ENCODE measurements at places on chromosomes 7 and 10.
A peak's percentile ranks its signal among the peaks of the same experiment; 100 is the strongest.

- H3K36me3 ChIP-seq: no peaks in the 10 kb centered on the region
- H3K4me3 ChIP-seq: no peak overlapping the region
- H3K27ac ChIP-seq: no peak overlapping the region
Observed at GRCh38 chr10:76031769-76032699, 600.6 kb downstream of the LRMDA start.

DNA sequence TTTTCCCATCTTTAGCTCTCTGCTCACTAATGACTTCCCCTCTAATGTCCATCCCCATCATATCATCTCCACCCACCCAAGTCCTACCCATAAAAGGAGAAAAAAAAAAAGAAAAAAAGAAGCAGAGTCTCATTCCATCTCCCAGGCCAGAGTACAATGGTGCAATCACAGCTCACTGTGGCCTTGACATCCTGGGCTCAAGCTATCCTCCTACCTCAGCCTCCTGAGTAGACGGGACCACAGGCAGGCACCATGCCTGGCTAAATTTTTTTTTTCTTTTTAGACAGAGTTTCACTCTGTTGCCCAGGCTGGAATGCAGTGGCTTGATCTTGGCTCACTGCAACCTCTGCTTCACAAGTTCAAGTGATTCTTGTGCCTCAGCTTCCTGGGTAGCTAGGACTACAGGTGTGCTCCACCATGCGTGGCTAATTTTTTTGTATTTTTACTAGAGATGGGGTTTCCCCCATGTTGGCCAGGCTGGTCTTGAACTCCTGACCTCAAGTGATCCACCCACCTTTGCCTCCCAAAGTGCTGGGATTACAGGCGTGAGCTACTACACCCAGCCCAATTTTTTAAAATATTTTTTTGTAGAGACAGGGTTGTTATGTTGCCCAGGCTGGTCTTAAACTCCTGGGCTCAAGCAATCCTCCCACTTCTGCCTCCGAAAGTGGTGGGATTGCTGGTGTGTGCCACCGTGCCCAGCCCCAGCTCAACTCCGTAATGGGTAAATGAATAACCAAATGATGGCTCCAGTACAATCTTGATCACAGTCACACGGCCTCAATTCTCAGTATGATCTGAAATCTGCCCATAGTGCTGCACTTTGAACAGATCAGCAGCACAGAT is 24.6 kb upstream of the SGMS1 start:
- H3K27me3 ChIP-seq: peaks cover 1% of the 10 kb centered on the region
- H3K27ac ChIP-seq: no peak overlapping the region
- H3K4me1 ChIP-seq: peaks cover 18% of the 10 kb centered on the region
- no peak for DNase-seq
- no peak overlapping the region for H3K4me3 ChIP-seq

DNA sequence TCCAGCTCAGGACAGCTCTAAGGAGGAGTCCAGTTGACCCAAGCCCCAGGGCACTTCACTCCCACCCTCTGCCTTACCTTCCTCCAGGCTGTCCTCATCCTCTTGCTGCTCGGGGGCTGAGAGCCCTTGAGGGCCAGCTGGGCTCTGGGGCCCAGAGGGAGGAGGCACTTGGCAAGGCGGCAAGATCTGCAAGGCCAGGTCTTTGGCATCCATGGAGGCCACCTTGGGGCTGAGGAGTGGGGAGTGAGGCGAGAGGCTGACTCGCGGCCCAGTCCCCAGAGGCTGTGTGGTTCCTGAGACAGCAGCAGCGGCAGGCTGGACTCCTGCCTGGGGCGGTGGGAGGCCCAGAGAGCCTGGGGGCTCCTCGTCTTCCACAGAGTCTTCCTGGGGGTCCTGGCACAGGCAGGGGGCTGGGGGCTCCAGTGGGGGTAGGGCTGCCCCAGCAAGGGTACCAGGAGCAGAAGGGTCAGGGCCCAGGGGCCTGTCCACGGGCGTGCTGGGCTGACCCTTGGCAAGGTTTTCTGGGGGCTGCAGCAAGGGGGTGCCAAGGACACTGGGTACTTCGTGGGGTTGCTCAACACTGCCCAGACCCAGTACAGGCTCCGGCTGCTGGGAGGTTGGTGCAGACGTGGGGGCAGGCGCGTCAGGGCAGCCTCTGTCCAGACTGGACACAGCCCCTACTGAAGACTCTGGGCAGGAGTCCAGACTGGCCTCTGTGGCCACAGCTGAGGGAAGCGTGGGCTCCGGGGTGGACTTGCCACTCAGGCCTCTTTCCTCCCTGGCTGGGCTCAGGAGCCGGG is 6.5 kb downstream of the NACAD start:
- no peak overlapping the region for H3K27ac ChIP-seq
- H3K27me3 ChIP-seq: peaks cover 2% of the 10 kb centered on the region
- no peaks in the 10 kb centered on the region for H3K36me3 ChIP-seq
- DNase-seq: no peak
- H3K4me1 ChIP-seq: no peaks in the 10 kb centered on the region

DNA sequence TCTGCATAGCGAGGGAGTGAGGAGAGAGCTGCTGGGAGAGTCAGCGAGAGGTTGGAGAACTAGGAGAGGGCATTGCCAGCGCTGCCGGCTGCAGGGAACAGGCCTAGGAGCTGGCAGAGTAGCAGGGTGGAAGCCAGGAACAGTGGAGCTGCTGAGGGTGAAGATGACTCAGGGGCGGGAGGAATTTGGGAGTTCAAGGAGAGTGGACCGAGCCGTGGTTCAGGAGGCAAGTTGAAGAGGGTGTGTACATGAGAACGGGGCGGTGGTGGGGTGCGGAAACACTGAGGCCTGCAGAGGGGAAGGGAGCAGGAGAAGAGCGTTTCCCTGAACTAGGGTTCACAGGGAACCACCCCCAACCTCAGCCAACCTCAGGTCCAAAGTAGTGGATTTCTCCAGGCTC is 31.5 kb downstream of the HIF1AN start:
- H3K4me1 ChIP-seq: peaks cover 16% of the 10 kb centered on the region
- peaks cover 30% of the 10 kb centered on the region for H3K27me3 ChIP-seq
- no peak overlapping the region for H3K27ac ChIP-seq
- H3K36me3 ChIP-seq: no peaks in the 10 kb centered on the region
- no peak overlapping the region for H3K4me3 ChIP-seq

DNA sequence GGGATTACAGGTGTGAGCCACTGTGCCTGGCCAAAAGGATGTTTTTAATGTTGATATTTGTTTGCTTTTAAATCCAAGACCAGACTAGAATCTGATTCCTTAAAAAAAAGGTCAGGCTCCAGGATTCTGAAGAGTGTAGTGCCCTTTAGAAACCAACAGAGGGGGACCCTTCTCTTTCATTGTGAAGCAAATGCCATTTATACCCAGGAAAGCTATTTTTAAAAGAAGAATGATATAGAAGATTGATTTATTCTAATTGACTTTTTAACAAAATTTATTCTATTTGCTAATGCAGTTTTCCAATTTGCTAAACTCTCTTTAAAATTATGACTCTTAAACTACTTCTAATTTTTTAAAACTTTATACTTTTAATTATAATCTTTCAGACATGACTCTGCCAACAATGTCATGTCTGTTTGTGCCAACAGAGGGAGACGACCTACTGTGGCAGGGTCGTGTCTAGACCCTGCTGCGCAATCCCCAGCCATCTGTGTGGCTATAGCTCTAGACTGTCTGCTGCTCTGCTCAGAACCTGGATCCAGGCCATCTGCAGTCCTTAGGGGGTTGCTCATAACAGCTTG is 201.0 kb upstream of the IMMP2L start:
- H3K4me3 ChIP-seq: no peak overlapping the region
- DNase-seq: peak; percentile 54
- no peak overlapping the region for H3K27ac ChIP-seq
- no peaks in the 10 kb centered on the region for H3K4me1 ChIP-seq
- no peaks in the 10 kb centered on the region for H3K36me3 ChIP-seq

DNA sequence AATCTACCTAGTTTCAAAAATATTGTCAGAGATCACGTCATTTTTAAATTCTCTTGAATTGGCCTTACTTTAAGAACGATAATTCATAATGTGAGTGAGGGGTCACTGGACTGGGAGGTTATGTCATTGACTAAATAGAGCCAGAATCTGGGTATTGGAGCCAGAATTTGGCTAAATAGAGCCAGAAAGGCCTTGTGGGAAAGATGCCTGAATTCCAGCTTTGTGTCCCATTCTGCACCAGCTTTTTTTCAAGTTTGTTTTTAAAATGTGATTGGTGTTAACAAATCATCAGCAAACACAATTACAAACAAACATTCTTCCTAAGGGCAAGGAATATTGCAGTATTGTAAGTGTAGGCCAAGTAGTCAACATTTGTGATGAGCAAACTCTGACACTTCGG is 233.2 kb upstream of the PRKCQ start:
- H3K27me3 ChIP-seq: peaks cover 7% of the 10 kb centered on the region
- H3K27ac ChIP-seq: no peak overlapping the region
- DNase-seq: no peak
- H3K4me1 ChIP-seq: no peaks in the 10 kb centered on the region
- H3K4me3 ChIP-seq: no peak overlapping the region
- no peaks in the 10 kb centered on the region for H3K36me3 ChIP-seq

GRCh38 chr7:111954474-111955381 is 251.5 kb downstream of the DOCK4 start:
- peaks cover 24% of the 10 kb centered on the region for H3K4me1 ChIP-seq
- DNase-seq: no peak
- H3K27me3 ChIP-seq: no peaks in the 10 kb centered on the region
- H3K4me3 ChIP-seq: no peak overlapping the region
- no peaks in the 10 kb centered on the region for H3K36me3 ChIP-seq

DNA sequence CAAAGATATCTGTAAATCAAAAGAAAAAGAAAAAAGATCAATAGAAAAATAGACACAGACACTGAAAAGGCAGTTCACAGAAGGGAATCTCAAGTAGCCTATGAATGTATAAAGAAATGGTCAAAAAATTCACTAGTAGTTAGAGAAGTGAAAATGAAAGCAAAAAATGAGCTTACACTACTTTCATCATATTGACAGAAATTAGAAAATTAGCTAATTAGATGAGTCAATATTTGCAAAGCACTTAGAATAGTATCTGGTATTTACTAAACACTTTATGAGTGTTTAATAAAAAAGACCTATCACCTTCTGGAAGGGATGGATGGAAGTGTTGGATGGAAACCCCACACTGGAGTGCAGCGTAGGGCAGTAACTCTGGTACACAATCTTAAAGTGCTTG is 1.7 kb upstream of the CFAP58 start:
- H3K27ac ChIP-seq: no peak overlapping the region
- no peaks in the 10 kb centered on the region for H3K36me3 ChIP-seq
- no peak for DNase-seq
- H3K4me3 ChIP-seq: peak overlapping the region; percentile 63

GRCh38 chr10:23344241-23344841 is at the start of gene C10orf67:
Gene C10orf67, minus strand, starts transcription at chr10:23344797. Its CDS starts 23 bp downstream, at chr10:23344774.
- no peak for DNase-seq
- peaks cover 1% of the 10 kb centered on the region for H3K27me3 ChIP-seq
- H3K27ac ChIP-seq: peak within 1 kb of the TSS; percentile 91
- H3K4me1 ChIP-seq: peaks cover 61% of the 10 kb centered on the region
- H3K36me3 ChIP-seq: no peaks in the 10 kb centered on the region

DNA sequence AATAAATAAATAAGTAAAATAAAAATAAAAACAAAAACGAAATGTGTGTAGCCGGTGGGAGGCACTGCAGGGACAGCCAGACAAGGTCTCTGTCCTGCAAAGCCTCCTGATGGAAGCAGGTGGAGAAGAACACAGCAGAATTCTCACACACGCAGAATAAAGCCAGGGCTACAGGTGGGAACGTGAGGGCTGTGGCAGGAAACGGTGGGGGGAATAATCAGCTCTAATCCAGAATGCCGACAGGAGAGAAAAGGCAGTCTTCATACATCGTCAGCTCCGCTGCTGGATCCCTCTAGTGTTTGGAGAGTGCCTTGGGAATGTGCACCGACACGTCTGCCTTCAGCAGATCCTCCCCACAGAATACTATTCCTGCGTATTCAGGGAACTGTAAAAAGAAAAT is 6.8 kb upstream of the SNX8 start:
- no peak overlapping the region for H3K27ac ChIP-seq
- H3K4me1 ChIP-seq: no peaks in the 10 kb centered on the region
- no peaks in the 10 kb centered on the region for H3K36me3 ChIP-seq
- H3K4me3 ChIP-seq: no peak overlapping the region
- no peaks in the 10 kb centered on the region for H3K27me3 ChIP-seq

DNA sequence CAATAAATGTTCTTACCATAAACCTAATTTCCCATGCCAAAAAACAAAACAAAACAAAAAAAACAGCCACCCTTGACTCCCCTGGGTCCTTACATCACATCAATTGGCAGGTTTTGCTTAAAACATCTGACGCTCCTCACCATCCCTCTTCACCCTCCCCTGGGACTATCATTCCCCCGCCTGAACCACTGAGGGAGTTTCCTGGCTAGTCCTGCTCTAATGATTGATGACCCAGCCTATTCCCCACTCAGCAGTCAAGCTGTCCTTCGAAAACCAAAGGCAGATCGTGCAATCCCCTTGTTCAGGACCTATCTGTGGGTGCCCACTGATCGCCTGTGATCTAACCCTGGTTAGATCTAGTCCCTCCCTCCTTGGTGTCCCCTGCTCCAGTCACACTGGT is 11.2 kb upstream of the FRMPD2 start:
- H3K4me1 ChIP-seq: peaks cover 13% of the 10 kb centered on the region
- H3K27ac ChIP-seq: no peak overlapping the region
- H3K36me3 ChIP-seq: peaks cover 7% of the 10 kb centered on the region
- peaks cover 36% of the 10 kb centered on the region for H3K27me3 ChIP-seq

DNA sequence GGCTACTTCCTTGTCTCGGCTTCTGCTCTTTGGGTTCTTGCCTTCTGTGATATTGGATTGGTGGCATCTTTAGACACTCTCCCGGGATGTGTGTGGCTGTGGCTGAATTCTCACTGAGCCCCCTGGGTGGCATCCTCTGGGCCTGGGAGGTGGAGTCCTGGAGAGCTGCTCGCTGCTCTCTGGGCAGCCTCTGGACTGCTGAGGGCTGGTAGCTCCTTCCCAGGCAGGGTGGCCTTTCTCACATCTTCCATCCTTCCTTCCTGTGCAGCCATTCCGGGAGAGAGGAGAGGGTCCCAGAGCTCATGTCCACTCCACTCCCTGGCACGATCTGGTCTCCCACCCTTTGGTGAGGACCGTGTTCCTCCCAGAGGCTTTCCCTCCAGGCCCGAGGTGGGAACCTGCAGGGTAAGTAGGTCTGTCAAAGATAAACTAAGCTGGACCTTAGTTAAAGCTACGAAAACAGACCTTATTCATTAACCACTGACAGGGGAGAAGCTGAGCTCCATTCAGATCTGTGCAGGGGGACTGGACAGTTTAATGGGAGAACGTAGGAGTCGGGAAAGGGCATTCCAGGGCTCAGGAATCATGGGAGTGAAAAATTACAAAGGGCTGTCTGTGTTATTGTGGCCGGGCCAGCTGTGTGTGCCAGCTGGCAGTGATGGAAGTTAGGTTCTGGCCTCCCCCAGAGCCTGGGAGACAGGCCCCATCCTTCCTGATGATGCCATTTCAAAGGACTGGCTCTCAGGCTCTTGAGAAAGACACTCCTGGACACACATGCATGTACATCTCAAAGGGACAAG is 8.7 kb downstream of the ATP6V0E2 start:
- no peak for DNase-seq
- H3K27me3 ChIP-seq: no peaks in the 10 kb centered on the region
- H3K27ac ChIP-seq: no peak overlapping the region
- H3K4me3 ChIP-seq: no peak overlapping the region

GRCh38 chr10:17851611-17852010 is 42.5 kb downstream of the MRC1 start:
- no peak overlapping the region for H3K4me3 ChIP-seq
- H3K27ac ChIP-seq: no peak overlapping the region
- no peak for DNase-seq
- peaks cover 8% of the 10 kb centered on the region for H3K4me1 ChIP-seq
- H3K27me3 ChIP-seq: peaks cover 3% of the 10 kb centered on the region
